ENCODE measurements at places on chromosomes 2 and 18.

DNA sequence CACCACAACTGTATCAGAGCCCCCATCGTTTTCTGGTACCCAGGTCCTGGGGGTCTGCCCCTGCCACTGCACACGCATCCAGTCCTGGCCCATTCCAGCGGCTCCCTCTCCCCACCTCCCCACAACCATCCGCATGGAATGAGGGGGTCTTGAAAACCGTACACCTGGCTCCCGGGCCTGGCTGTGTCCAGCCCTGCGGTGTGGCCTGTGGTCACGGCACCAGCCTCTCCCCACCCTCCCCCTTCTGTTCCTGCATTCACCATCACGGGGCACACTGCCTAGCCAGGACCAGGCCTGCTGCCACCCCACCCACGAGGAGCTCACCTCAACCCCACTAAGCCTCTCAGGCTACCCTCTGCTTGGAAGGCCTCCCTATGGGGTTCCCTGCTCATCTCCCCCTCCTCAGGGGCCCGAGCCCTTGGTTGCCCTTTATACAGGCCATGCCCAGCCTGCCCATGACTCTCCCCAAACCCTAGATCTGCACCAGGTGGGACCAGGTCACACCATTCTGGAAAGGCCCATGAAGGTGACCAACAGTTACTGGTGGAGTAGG, 11.4 kb downstream of the GPR35 start:
- no peak for DNase-seq

GRCh38 chr2:40371525-40372282, 80.2 kb downstream of the SLC8A1 start:
- no peak for DNase-seq

- no peak for DNase-seq
Observed at GRCh38 chr2:151287513-151288250, 1.8 kb downstream of the NMI start.

DNA sequence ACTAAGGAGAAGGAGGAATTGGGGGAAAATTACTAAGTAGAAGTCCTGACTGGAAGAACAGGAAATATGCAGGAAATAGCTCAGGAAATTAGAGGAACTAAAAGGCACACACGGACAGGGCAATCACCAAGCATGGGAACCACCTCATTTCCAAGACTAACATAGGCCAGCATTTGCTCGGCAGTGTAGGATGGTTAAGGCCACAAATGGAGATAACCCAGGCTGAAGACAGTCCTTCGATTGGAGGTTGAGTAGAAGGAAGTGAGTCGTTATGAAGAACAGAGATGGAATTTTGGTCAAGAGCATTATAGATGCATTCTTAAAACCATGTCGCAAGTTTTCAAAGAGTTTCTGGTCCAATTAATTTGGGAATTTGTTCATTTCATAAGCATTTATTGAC, 401.4 kb downstream of the ALK start:
- DNase-seq: no peak

GRCh38 chr2:176814740-176815367, 397.7 kb upstream of the HNRNPA3 start:
- no peak for DNase-seq

GRCh38 chr18:45464619-45465018, 150.7 kb upstream of the SLC14A2 start:
- DNase-seq: no peak

- DNase-seq: no peak
Observed at GRCh38 chr2:206160125-206160806, 571 bp downstream of the EEF1B2 start.

DNA sequence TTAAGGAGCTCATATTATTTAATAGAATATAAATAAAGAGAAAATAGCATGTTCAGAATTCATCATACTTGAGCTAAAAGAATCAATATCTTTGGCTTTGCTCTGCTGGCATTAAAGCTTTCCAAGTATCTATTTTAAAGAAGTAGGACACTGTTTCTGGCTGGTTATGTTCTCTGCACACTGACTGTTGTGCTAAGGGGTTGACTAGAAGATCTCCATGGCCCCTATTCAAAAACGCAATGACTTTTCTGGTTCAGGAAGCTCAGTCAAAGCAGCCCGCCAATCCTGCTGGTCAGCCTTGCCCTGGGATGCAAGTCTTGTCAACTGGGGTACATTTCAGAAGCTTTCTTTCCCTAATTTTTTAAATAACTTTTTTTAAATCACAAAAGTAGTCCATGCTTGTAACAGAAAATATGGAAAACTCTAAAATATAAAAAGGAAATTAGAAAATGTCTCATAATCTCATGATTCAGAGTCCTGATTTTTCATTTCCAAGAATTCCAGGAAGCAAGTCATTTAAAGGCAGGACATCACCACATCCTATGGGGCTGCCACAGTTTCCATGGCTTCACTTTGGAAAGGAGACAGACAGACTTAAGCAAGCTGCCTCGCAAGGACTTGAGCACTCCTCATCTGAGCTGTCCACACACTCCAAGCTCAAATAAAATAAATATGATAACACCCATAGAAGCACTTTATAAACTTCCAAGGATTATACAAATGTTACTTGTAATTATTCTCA, 195.1 kb downstream of the TXNL1 start:
- DNase-seq: no peak

GRCh38 chr18:30142248-30142647, 900.3 kb downstream of the DSC3 start:
- no peak for DNase-seq

GRCh38 chr2:231530099-231531011, at the start of gene NMUR1:
NMUR1 (minus strand) TSS chr2:231530445; CDS start chr2:231530361, 84 bp downstream.
- DNase-seq: peak; percentile 71

DNA sequence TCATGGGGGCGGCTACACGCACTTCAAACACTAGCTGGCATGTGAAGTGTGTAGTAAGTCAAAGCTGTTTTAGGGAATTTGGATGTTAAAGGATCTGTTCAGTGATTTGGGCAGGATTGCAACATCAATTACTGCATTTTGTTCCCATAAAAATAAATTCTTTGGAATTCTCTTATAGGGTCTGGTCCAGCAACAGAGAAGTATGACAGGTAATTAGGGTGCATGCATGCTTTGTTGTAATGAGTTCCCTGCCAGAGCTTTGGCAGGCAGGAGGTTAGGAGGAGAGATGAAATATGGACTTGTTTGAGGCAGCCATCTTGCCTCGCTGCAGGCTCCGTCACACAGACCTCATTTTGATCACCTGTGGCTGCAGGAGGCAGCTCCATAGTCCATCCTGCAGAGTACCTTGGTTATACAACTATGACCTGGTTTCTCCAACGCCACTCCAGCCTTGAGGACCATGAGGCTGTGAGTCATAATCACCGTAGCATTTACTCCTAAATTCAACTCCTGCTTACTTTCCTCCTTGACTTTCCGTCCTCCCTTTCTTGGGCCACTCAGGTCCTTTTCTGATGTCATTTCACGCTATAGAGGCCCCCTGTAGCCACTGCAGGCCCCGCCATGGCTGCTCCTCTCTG, 26.5 kb upstream of the EML4 start:
- no peak for DNase-seq

DNA sequence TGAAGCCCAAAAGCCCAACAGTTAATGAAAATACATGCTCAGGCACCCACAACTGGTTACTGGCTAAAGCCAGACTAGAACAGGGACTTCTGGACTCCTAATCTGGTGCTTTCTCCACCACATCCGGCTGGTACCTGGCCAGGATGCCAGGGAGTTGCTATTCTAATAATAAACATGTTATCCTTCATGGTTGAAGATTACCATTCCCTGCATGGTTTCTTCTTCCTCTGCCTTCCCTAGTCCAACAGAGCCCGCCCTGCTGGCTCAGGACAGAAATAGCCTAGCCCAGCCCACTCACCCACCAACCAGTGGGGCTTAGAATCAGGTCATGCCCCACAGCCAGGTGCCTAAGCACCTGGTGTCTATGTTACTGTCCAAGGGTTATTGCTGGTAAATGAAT, 184.2 kb downstream of the TMEM247 start:
- DNase-seq: no peak

GRCh38 chr2:204074456-204074855, 137.9 kb downstream of the ICOS start:
- no peak for DNase-seq

DNA sequence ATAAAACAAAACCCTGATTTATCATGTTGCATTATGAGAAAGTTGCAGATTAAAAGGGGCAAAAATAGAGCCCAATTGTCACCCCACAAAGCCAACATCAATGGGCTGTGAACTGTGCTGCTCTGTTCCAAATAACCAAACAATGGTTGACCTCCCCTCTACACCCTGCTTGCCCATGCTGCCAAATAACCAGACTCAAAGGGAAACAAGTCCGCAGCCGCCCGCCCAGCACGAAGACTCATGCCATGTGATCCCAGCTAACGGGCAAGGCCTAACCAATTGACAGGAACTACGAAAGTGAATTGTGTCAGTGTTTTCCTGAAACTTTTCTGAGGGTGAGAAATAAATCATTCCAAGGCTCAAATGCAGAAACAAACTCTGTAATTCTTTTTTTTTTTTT, 97.9 kb upstream of the RIOK3 start:
- no peak for DNase-seq

- DNase-seq: no peak
Observed at GRCh38 chr2:18412980-18413675, 147.3 kb downstream of the RDH14 start.

DNA sequence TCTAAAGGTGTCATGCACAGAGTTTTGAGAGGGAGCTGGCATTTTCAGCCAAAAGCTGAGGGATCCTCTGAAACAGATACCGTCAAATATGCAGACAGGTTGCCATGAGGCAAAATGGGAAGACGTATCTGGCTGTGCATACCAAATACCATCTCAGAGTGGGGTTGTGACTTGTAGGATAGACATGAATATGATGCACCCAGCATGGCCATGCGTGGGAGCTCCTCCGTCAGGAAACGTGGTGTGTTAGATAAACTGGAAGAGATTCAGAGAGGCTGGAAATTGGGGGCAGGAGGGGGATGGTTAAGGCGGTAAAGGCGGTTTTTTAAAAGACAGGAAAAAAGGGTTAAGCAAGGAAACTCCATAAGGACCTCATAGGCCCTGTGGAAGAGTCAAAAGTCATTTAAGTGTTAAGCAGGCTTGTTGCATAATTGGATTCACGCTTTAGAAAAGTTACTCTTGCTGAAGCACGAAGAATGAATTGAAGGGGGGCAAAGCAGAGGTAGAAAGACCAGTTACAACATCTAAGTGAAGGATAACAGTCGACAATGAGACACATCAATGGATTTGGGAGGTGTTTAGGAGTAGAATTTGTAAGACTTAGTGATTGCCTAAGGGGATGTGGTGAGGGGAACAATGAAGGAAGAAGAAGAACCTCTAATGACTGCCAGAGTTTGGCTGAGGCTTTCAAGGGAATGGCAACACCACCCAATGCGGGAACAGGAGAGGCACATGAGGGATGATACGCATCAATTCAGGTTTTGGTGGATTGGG, 139.6 kb upstream of the CTAGE1 start:
- DNase-seq: no peak

DNA sequence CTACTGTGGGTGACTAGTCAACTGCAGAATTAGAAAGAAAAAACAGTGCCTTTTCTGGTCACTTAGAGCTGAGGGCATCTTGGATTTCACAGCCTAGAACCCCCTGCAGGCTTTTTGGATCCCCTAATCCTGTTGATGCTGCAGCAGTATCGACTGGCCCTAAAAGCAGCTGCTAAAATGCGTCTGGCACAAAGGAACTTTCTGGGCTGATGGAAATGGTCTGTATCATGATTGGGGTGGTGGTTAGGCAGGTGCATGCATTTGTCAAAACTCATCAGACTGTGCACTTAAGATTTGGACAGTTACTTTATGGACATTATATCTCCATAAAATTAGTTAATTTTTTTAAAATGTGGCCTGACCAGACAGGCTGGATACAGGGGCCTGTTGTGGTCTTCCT, 149.8 kb downstream of the KLHL29 start:
- DNase-seq: no peak

GRCh38 chr2:106561356-106561755, 74.2 kb downstream of the CD8B2 start:
- no peak for DNase-seq

GRCh38 chr2:215900843-215901242, 112.5 kb downstream of the MREG start:
- DNase-seq: no peak

- no peak for DNase-seq
Observed at GRCh38 chr2:20578895-20579825, 71.7 kb downstream of the HS1BP3 start.

GRCh38 chr2:85413592-85414420, 3.6 kb upstream of the CAPG start:
- peak; percentile 53 for DNase-seq

DNA sequence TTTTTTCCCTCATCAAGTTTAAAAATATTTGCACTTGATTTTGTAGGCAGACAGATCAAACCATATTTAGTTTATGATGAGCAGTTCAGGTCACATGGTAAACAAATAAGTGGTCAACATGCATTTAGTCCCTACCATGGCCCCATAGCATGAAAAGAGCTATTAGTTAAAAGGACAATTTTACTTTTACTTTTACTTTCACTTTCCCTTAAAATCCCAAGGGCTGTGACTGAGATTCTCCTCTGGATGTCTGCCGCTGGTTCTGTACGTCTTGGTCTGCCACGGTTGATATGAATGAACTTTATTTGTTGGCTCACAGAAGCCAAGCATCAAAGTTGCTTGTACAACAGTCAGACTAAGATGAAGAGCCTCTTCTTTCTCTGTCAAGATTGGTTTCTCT, 626.2 kb upstream of the CDH7 start:
- no peak for DNase-seq

DNA sequence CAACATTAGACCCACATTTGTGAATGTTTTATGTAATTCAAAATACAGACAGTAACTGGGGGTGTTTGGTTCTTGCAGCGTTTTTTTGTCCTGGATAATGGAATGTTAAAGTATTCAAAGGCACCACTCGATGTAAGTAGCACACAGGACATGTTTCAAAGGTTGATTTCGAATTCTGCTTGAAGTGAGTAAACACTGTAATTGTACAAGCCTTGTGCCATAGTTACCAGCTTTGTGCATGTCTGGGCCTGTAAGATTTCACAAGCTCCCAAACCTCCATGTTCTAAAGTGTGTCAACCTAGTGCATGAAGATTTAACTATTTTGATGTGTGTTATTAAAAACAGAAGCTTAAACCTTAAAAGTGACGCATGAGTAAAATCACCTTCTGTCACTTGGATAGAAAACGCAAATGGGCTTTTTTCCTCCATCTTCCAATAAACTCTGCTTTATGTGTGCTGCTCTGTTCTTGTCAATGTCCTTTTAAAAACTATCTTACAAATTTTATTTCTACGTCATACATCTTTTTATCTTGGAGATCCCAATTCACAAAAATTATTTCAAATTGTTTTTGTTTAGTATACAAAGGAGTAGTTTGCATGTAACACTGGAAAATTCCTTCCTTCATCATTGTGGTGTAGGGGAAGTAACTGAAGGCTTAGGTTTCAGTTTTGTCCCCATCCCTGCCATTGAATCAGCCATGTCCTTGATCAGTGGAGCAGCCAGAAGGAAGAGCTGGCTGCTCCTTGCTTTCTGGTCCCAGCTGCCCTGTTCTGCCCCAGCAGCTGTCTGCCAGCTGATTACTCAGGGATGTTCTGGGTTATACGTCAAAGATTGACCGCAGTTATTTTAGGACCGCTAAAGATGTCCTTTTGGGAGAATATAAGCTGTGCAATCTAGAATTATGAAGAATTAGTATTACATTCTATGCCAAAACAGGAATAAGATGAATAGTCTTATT, 119.2 kb downstream of the PRKRA start:
- no peak for DNase-seq
